ENCODE measurements at places on chromosomes 2 and 18.

DNA sequence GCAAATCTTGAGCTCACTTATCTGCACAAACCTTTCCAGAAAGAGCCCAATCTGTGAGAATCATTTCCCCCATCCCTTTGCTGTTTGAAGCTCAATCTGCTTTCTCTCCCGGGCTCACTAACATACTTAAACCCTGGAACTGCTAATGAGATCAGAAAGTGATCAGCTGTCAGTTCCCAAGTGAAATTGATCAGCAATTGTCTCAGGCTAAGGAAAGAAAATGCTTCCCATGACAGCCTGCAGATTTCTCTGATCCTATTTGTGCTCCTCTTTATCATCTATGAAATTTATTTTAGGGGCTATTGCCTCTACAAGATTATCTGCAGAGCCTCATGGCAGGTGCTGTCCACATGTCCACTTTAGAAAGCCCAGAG lies 239.0 kb upstream of the CXCR4 start:
- H3K4me3 ChIP-seq, result no peak overlapping the region
- H3K27me3 ChIP-seq, result no peaks in the 10 kb centered on the region
- H3K27ac ChIP-seq, result no peak overlapping the region
- no peaks in the 10 kb centered on the region for H3K4me1 ChIP-seq

GRCh38 chr2:3589086-3589485 lies 5.8 kb upstream of the COLEC11 start:
- DNase-seq, result no peak
- H3K27me3 ChIP-seq, result no peaks in the 10 kb centered on the region
- H3K4me1 ChIP-seq, result no peaks in the 10 kb centered on the region
- no peak overlapping the region for H3K27ac ChIP-seq
- no peak overlapping the region for H3K4me3 ChIP-seq

DNA sequence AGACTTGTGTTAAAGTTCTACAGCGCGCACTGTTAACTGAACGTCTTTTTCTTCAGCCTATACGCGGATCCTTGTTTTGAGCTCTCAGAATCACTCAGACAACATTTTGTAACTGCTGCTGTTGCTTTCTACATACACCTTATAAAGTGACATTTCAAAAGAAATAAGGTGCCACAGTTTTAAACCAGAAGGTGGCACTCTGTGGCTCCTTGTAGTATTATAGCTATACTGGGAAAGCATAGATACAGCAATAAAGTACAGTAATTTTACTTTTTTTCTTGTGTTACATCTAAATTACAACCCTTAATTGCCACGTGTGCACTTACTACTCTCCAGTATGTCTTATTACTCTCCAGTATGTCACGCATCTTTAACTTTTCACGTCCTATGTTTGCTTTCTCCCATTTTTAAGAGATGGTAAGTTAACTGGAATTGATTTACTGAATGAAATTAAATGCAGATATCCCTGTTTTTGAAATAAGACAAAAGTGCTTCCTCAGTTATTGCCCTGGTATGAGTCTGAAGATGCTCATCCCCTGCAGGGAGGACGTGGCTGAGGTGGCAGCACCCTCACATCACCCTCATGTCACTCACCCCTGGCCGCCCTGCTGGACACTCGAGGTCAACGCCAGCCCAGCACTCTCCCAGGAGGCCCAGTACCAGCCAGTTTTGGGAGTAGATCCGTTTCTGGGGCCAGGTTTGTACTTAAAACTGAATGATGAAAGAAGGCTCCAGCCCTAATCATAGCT lies 37.8 kb downstream of the GORASP2 start:
- H3K27me3 ChIP-seq, result no peaks in the 10 kb centered on the region
- H3K36me3 ChIP-seq, result peaks cover 55% of the 10 kb centered on the region
- no peak overlapping the region for H3K4me3 ChIP-seq
- DNase-seq, result peak; percentile 18
- no peak overlapping the region for H3K27ac ChIP-seq

- H3K4me3 ChIP-seq, result no peak overlapping the region
- H3K4me1 ChIP-seq, result no peaks in the 10 kb centered on the region
- H3K36me3 ChIP-seq, result no peaks in the 10 kb centered on the region
- no peak overlapping the region for H3K27ac ChIP-seq
- no peaks in the 10 kb centered on the region for H3K27me3 ChIP-seq
Observed at GRCh38 chr18:75762758-75763157, 335.3 kb upstream of the SMIM21 start.

GRCh38 chr18:68660354-68661183 lies 54.3 kb downstream of the TMX3 start:
- no peaks in the 10 kb centered on the region for H3K36me3 ChIP-seq
- H3K4me1 ChIP-seq, result no peaks in the 10 kb centered on the region
- no peak overlapping the region for H3K4me3 ChIP-seq

DNA sequence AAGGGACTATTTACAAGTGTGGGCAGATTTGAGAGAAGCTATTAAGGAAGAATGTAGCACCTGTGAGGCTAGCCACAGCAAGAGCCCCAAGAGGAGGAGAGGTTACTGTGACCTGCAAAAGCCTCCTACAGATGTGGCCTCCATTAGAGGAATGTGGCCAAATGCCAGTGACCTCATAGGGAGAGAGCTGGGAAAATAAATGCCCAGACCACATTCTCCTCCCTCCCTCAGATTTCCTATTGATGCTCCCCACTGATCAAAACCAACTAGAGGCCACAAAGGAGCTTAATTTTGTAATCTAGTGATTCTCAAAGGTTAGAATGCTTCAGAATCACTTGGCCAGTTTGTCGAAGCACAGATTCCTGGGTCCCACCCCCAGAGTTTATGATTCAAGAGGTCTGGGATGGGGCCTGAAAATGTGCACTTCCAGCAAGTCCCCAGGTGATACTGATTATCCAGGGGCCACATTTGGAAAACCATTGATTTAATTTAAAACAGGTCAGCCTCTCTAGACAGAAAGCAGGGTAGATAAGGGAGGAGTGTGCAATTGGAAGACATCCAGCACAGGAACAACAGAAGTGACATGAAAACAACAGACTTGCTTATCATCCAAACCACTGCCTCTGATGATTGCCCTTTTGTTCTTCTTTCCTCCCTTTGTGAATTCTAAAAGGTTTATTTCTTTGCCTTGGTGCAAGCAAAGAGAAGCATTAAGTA lies 61.2 kb upstream of the RBBP8 start:
- no peak for DNase-seq
- H3K4me1 ChIP-seq, result no peaks in the 10 kb centered on the region
- peaks cover 2% of the 10 kb centered on the region for H3K27me3 ChIP-seq
- H3K36me3 ChIP-seq, result no peaks in the 10 kb centered on the region
- peak overlapping the region; percentile 21 for H3K4me3 ChIP-seq
- no peak overlapping the region for H3K27ac ChIP-seq

- no peaks in the 10 kb centered on the region for H3K36me3 ChIP-seq
- H3K27ac ChIP-seq, result no peak overlapping the region
- H3K4me1 ChIP-seq, result no peaks in the 10 kb centered on the region
- no peak for DNase-seq
- H3K4me3 ChIP-seq, result no peak overlapping the region
Observed at GRCh38 chr2:210496512-210496911, 20.0 kb upstream of the LANCL1 start.

GRCh38 chr18:54720620-54721019 lies 107.7 kb upstream of the RAB27B start:
- peaks cover 13% of the 10 kb centered on the region for H3K4me1 ChIP-seq
- H3K27ac ChIP-seq, result no peak overlapping the region
- DNase-seq, result no peak
- no peaks in the 10 kb centered on the region for H3K36me3 ChIP-seq
- peaks cover 2% of the 10 kb centered on the region for H3K27me3 ChIP-seq

- DNase-seq, result no peak
- H3K36me3 ChIP-seq, result no peaks in the 10 kb centered on the region
- no peaks in the 10 kb centered on the region for H3K4me1 ChIP-seq
- H3K27me3 ChIP-seq, result no peaks in the 10 kb centered on the region
- no peak overlapping the region for H3K27ac ChIP-seq
Observed at GRCh38 chr2:45746888-45747287, 95.4 kb downstream of the PRKCE start.

- no peak for DNase-seq
- no peak overlapping the region for H3K27ac ChIP-seq
- H3K4me1 ChIP-seq, result no peaks in the 10 kb centered on the region
- H3K4me3 ChIP-seq, result no peak overlapping the region
- H3K27me3 ChIP-seq, result no peaks in the 10 kb centered on the region
- H3K36me3 ChIP-seq, result peaks cover 7% of the 10 kb centered on the region
Observed at GRCh38 chr2:46763861-46764260, 151.7 kb downstream of the MCFD2 start.

DNA sequence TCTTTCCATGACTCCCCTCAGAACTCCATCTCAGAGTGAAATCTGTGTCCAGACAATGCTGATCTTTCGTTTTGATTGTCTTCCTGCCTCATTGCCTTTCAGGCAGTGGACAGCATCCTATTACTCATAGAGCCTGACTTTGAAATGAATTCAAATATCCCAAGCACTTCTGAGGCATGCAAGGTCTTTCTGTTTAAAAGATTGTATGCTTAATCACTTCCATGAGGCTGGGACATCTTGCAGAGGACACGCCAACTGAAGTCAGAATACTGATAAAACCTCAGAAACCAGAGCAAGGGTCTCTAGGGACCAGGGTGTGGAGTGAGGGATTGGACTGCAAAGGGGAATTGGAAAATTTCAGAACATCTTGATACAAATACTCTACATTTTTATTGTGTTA lies 836.5 kb upstream of the ID2 start:
- no peak overlapping the region for H3K4me3 ChIP-seq
- DNase-seq, result no peak
- H3K4me1 ChIP-seq, result no peaks in the 10 kb centered on the region
- H3K36me3 ChIP-seq, result no peaks in the 10 kb centered on the region

- no peaks in the 10 kb centered on the region for H3K27me3 ChIP-seq
- no peaks in the 10 kb centered on the region for H3K4me1 ChIP-seq
Observed at GRCh38 chr2:8256905-8257304, 425.0 kb upstream of the ID2 start.

GRCh38 chr2:105521176-105521575 lies 122.3 kb upstream of the FHL2 start:
- no peak overlapping the region for H3K27ac ChIP-seq
- H3K4me1 ChIP-seq, result no peaks in the 10 kb centered on the region
- DNase-seq, result no peak
- no peak overlapping the region for H3K4me3 ChIP-seq

DNA sequence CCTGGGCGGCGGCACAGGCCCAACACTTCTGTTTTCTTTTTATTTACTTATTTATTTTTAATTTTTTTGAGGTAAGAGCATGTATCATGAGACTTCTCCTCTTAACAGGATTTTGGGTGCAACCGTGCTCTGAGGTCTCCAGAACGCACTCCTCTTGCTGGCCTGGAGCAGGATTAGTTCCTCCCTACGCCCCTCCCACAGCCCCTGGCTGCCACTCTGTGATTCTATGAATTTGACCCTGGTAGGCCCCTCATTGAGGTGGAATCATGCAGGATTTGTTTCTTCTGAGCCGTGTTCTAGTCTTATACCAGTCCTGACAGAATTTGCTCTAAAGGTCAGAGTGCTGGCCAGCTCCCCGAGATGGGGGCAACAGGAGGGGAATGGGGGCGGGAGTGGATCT lies 106.5 kb upstream of the HS6ST1 start:
- H3K4me3 ChIP-seq, result no peak overlapping the region
- H3K36me3 ChIP-seq, result no peaks in the 10 kb centered on the region
- no peak overlapping the region for H3K27ac ChIP-seq
- peaks cover 7% of the 10 kb centered on the region for H3K27me3 ChIP-seq
- no peak for DNase-seq

DNA sequence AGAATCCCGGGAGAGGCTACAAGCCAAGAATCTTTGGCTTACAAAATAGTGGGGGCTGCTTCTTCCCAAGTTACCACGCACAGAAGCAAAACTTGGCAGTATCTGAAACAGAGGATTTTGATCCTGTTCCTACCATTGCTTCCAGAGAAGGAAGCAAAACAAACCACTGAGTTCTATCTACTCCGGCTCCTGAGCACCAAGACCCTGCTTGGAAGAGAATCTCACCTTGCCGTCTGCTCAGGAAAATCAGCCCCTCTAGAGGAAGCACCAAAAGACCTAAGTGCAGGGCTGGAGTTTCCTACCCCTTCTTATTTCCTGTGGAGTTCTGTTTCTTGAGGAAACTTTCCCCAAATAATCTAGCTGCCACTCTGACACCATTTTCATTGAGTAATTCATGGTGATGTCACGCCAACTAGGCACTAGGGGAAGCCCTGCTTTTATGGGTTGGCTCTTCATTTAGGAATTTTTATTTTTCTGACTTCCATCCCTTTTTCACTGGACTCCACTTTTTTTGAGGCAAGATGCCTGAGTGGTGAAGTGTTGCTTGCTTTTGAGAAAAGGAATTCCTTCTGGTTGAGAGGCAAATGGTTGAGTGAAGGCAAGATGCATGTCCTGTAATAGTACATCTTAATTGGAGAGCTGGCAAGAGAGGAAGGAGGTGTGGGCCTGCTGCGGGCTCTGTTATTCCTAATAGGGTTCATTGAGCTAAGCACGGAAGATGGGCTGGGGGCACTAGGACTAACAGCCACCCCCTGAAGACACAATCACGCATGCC lies 36.8 kb upstream of the EML4 start:
- H3K27ac ChIP-seq, result peak overlapping the region; percentile 97
- H3K36me3 ChIP-seq, result no peaks in the 10 kb centered on the region

DNA sequence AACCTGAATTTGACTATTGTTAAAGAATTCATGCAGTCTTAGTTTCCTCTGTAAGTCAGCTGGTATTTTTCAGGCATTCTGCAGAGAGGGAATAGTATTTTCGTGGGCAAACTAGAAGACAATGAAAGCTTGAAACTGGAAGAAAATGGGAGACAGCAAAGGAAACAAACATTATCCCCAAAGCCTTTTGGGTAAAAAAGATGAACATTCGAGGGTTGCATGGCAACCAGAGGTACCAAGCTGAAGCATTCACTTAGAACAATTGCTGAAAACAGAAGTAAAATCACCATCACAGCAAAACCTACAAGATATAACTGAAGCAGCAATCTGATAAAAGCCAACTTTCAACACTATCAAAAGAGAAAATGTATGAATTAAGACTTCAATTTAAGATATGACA lies 233.7 kb downstream of the SCG2 start:
- H3K27me3 ChIP-seq, result no peaks in the 10 kb centered on the region
- H3K27ac ChIP-seq, result no peak overlapping the region
- no peaks in the 10 kb centered on the region for H3K36me3 ChIP-seq
- DNase-seq, result no peak

DNA sequence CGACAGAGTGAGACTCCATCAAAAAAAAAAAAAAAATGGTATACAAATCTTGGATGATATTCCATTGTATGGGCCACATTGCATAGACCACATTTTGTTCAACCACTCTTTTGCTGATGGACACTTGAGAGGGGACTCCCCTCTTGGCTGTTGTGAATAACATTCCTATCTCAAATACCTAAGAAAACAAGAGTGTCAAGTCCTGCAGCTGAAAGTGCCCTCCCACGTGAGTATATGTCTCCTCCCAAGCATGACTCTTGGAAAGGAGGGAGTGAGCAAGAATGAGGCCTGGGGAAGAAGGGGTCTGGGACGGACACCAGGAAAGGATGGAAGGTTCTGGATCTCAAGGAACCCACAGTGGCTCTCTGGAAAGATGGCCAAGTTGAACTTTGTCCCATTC lies 36.0 kb upstream of the NPAS2 start:
- no peak overlapping the region for H3K4me3 ChIP-seq
- DNase-seq, result no peak
- no peaks in the 10 kb centered on the region for H3K36me3 ChIP-seq

- DNase-seq, result peak; percentile 15
- H3K4me1 ChIP-seq, result peaks cover 47% of the 10 kb centered on the region
- H3K27ac ChIP-seq, result no peak overlapping the region
- no peaks in the 10 kb centered on the region for H3K36me3 ChIP-seq
Observed at GRCh38 chr2:172093416-172094293, 8.3 kb downstream of the DLX1 start.

GRCh38 chr2:190235101-190235500 lies 84.5 kb downstream of the HIBCH start:
- no peak for DNase-seq
- H3K36me3 ChIP-seq, result peaks cover 16% of the 10 kb centered on the region
- H3K27ac ChIP-seq, result no peak overlapping the region
- H3K27me3 ChIP-seq, result no peaks in the 10 kb centered on the region
